AG09319 (cell line): ENCODE measurements at places on chromosomes 7 and 10.

- DNase-seq = no peak
Measured at GRCh38 chr7:77661816-77662215, 34.4 kb upstream of the RSBN1L start.

DNA sequence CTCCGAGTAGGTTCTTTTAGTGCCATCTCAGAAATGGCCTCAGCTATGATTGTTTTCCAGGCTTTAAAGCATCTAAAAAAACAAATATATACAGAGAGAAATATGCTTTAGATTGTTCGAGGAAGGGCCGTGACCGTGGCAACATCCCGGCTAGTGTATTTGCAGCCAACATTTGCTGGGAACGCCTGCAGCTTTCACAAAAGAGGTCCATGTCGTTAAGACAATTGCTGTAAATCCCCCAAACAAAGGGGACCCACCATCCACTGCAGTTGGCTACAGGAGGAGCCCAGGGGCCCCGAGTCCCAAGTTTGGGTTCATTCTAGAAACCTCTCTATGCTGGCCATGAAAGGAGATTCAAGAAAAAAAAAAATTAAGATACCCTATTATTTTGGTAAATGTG, 152.8 kb upstream of the TCF7L2 start:
- no peak for DNase-seq

DNA sequence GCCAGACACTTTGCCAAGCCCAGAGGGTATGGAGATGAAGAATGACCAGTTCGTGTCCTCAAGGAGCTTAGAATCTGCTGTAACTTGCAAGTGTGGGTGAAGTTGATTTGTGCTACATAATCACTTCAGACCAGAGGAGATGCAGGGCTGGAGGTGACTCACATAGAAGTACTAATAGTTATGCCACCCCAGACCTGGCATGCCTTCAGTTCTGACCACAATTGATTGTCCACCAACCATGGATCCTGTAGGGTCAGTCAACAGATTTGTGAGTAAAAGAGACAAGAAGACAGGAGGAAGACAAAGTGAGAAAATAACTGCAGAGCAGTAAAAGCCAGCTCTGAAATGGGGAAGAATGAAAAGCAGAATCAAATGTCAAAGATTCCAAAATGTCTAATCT, 51.2 kb upstream of the BMPER start:
- no peak for DNase-seq

DNA sequence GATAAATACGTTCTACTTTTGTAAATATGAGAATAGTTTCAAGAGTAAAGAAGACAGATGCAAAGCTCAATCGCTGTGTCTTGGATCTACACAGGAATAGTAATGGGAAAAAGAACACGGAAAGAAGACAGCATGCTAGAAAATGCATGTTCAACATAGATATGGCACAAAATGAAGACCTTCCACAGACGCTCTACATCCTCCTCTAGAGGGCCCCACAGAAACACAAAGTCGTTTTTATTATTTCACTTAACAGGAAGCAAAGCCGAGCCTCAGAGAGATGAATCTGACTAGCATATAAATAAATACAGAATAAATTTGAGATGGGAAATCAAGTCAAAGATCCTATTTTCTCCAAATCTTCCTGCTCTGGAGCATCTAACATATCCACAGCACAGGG, 292.6 kb downstream of the PARD3 start:
- no peak for DNase-seq

DNA sequence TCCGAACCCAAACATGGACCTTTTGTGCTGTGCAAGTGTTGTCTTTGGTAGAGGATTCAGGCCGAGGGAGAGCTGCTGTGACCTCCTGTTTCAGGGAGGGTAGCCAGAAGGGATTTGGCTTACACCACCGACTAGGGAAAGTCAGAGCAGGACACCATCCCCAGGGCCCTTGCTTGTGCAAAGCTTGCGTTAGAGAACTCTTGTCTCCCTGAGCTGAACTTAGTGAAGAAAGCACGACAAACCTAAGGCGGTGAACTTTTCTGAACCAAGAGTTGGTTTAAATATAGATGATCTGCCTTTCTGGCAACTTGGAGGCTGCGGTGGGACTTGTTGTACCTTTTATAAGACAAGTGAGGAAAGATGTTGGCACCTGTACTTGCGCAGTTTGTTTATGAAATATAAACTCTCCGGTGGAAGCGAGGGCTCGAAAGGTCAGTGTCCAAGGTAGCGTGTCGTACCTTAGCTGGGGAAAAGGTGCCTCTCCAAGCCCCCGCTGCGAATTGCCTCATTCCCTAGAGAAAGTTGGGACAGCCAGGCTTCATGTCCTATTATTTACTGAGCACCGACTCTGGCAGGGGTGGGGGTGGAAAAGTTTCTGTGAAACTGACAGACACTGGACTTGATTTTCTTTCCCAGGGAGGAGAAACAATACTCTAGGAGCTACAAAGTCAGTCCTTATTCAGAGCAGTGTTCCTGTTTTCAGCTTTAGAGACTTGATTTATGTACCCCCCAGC, 31.6 kb downstream of the WBP1L start:
- DNase-seq = no peak
